ENCODE measurements at places on chromosomes 12 and 14. TPM values are rescaled to one million over a fixed set of nuclear protein-coding genes. Genes with fewer than 3 reads are reported as not detected.

DNA sequence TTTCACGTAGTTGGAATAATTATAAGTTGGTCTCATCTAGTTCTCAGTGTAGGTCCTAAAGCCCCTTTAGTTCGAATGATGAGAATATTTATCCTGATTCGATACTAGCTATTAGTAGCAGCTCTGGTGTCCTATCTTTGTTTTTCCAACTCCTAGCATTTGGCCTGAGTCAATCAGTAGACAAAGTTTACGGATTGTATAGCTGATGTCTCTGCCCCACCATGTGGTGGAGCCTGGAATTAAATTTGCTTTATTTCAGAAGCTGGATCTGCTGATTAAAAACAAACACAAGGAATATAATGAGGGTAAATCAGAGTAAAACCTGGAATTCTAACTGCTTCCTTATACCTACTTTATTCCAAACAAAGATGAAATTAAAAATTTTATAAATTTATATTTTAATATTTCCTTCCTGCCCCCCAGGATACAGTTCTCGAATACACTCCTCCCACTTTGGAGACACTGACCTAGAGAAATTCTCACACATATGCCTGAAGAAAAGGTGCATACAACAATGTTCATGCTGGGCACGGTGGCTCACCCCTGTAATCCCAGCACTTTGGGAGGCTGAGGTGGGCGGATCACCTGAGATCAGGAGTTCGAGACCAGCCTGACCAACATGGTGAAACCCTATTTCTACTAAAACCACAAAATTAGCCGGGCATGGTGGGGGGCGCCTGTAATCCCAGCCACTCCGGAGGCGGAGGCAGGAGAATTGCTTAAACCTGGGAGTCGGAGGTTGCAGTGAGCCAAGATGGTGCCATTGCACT is 7.6 kb upstream of the BRMS1L start:
- H3K27ac ChIP-seq, result no peak overlapping the region
- no peaks in the 10 kb centered on the region for H3K36me3 ChIP-seq
- H3K4me1 ChIP-seq, result peaks cover 6% of the 10 kb centered on the region
- DNase-seq, result no peak
- peaks cover 2% of the 10 kb centered on the region for H3K27me3 ChIP-seq
- no peak overlapping the region for H3K4me3 ChIP-seq

DNA sequence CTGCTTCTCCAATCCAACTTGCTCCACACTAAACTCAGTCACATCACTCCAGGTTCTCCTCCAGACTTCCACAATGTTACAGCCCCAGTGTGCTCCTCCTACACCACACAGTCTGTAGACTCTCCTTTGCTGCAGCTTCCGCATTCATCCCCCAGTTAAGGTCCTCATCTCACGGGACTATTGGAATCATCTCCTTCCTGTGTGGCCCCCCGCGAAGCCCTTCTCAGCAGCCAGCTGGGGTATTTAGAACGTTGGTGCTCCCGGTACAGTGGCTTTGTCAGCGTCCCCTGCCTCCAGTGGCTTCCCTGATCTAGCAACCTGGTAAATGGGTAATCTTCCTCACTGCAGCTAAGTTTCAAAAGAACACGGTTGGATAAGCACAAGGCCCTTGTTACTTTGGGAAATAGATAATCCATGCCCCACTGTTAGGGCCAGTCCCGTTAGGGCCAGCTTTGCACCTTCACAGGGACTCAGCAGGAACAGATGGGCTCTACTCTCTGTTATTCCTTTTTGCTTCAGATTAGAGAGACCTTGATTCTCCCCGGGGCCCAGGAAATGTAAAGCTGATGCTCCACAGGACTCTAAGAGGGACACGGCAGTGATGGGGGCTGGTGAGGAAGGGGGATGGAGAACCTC is 823 bp upstream of the TSPAN11 start:
- no peak for DNase-seq
- H3K27ac ChIP-seq, result no peak overlapping the region
- peaks cover 42% of the 10 kb centered on the region for H3K27me3 ChIP-seq
- no peaks in the 10 kb centered on the region for H3K36me3 ChIP-seq
- H3K4me1 ChIP-seq, result no peaks in the 10 kb centered on the region

- no peak for DNase-seq
- no peak overlapping the region for H3K27ac ChIP-seq
- H3K27me3 ChIP-seq, result no peaks in the 10 kb centered on the region
- no peak overlapping the region for H3K4me3 ChIP-seq
- H3K36me3 ChIP-seq, result no peaks in the 10 kb centered on the region
These were observed 843.2 kb downstream of the GALC start for GRCh38 chr14:87149583-87150354.

DNA sequence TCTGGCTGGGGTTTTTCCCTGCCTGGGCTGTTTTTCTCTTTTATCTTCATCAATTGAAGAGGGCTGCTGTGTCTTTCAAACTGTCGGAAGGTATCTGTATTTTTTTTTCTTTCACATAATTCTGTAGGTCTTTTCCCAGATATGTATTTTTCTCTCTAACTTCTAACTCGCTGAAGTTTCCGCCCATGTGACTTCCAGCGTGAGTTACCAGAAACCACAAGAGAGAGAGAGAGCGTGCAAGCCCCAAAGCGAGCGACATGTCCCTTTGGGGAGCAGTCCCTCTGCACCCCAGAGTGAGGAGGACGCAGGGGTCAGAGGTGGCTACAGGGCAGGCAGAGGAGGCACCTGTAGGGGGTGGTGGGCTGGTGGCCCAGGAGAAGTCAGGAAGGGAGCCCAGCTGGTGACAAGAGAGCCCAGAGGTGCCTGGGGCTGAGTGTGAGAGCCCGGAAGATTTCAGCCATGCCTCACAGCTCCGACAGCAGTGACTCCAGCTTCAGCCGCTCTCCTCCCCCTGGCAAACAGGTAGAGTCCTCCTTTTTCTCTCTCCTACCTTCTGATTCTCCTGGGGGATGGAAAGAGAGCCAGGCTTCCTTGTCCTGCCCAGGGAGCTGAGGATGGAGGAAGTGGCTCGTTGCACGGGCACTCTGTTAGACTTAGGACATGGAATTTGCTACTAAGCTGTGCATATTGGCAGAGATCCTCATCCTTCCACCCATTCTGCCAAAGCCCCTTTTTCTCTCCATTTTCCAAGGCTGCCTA is at the start of gene BATF:
BATF (plus strand) TSS at position 246 of the 759 bp plus-strand sequence; CDS start at position 460, 214 bp downstream.
- peak within 1 kb of the TSS; percentile 98 for H3K27ac ChIP-seq
- peak within 1 kb of the TSS; percentile 98 for H3K4me3 ChIP-seq
- peaks cover 30% of the 10 kb centered on the region for H3K36me3 ChIP-seq
- peaks cover 47% of the 10 kb centered on the region for H3K4me1 ChIP-seq
- DNase-seq, result peak; percentile 78
- no peaks in the 10 kb centered on the region for H3K27me3 ChIP-seq

DNA sequence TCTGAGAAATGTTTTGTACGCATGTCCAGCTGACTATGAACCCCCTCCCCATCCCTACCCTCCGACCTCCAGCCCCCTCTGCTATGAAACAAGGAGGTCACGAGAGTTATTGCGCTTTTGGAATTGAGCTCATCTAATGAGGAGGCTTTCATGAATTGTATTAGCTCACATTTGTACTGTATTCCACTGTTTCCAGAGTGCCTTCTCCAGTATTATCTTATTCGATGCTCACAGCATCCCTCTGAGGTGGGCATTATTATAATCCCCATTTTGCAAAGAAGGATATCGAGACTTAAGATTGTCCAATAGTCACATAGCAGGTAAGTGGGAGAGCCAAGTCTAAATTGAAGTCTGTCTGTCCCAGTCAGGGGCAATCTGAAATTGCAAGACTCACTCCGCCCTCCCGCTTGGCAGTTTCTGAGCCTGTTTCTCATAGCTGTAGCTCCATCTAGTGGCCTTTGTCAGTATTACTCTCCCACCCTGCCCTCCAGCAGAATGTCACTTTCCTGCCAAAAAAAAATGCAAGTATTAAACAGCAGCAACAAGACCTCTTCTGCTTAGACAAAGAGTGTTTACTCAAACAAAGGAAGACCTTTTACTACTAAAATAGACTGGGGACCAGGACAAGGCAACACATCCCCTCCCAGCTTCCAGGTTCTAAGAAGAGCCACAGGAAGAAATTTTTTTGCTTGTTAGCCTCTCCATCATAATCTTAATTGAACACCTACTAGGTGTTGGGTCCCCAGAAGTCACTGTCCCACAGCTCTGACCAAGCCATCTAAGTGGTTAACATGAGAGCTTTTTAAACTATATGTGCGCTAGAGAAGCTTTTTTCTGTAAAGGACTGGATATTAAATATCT is 48.6 kb upstream of the TMEM233 start:
- H3K4me3 ChIP-seq, result no peak overlapping the region
- DNase-seq, result peak; percentile 29
- peaks cover 7% of the 10 kb centered on the region for H3K27me3 ChIP-seq
- H3K36me3 ChIP-seq, result no peaks in the 10 kb centered on the region
- no peaks in the 10 kb centered on the region for H3K4me1 ChIP-seq
- H3K27ac ChIP-seq, result no peak overlapping the region

GRCh38 chr14:31560759-31561154 is 447 bp upstream of the NUBPL start:
- H3K4me3 ChIP-seq, result peak overlapping the region; percentile 88
- H3K27me3 ChIP-seq, result peaks cover 12% of the 10 kb centered on the region
- peaks cover 11% of the 10 kb centered on the region for H3K4me1 ChIP-seq
- DNase-seq, result no peak
- H3K36me3 ChIP-seq, result no peaks in the 10 kb centered on the region

GZMB gene
- total RNA-seq, result 217 TPM

DNA sequence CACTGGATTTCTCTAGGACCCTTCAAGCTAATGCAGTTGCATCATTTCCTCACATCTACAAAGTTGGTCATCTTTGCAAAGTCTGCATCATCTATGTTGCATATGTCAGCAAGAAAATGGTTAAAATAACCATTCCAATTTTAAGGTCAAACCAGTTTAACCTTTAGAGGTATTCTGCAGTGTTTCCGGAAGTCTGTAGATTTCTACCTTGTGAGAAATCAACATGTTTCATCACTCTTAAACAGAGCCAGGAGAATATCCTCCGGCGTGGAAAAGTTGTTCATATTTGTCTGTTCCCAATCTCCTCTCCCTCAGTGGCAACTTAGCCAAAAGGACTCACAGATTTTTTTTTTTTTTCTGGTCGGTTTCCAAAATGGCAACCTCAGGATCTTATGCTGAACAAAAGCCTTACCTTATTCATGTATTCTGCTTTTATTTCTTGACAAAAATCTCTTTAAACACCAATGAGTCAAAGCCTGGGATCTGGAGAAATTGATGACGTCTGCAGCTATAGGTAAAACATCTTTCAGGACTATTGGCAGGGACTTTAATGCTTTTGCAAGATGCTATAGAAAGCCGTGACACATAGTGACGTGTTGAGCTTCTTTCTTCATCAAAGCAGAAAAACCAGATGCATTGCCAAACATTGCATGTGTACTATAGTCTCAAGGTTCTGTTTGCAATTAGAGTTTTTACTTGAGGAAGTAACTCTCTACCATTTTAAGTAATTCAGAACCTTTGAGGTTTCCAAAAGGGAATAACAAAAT is 16.0 kb upstream of the CDK17 start:
- DNase-seq, result no peak
- no peaks in the 10 kb centered on the region for H3K27me3 ChIP-seq
- H3K27ac ChIP-seq, result no peak overlapping the region

DEGS2 gene
- 0.28 TPM for total RNA-seq

TBX5 gene
- total RNA-seq, result not detected

- no peaks in the 10 kb centered on the region for H3K27me3 ChIP-seq
- peak overlapping the region; percentile 94 for H3K4me3 ChIP-seq
- H3K4me1 ChIP-seq, result peaks cover 37% of the 10 kb centered on the region
These were observed 7.4 kb upstream of the TESPA1 start for GRCh38 chr12:54991991-54992375.

- H3K4me3 ChIP-seq, result peak overlapping the region; percentile 78
- peaks cover 61% of the 10 kb centered on the region for H3K4me1 ChIP-seq
- peaks cover 18% of the 10 kb centered on the region for H3K36me3 ChIP-seq
These were observed 2.2 kb downstream of the ASIC1 start for GRCh38 chr12:50059440-50060119.

GRCh38 chr12:3241621-3242020 is 164.4 kb downstream of the TSPAN9 start:
- H3K27me3 ChIP-seq, result peaks cover 2% of the 10 kb centered on the region
- no peak overlapping the region for H3K27ac ChIP-seq
- H3K36me3 ChIP-seq, result no peaks in the 10 kb centered on the region
- H3K4me3 ChIP-seq, result no peak overlapping the region
- no peaks in the 10 kb centered on the region for H3K4me1 ChIP-seq
- DNase-seq, result no peak

DNA sequence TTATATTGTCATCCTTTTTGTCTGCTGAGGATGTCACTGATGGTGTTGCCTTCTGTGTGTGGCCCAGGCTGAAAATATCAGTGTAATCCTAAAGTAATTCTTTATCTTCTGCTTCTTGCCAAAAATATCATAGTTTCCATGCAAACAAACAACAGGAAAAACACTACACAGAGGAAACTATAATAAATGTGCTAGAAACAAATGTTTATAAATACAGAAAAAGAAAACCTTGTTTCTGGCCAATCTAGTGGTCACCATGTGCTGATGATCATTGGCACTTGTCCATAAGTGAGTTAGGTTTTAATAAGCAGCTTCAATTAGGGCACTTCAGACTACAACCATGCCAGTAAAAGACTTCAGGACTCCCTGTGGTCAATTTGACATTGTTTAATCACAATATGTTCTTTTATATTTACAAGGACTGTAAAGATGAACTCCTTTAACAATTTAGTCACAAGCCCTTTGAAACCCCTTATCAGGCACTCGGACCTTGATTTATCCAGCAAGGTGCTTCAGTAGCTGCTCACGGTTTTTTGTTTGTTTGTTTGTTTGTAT is 124.8 kb downstream of the TMTC3 start:
- H3K27ac ChIP-seq, result no peak overlapping the region
- H3K4me3 ChIP-seq, result no peak overlapping the region

DNA sequence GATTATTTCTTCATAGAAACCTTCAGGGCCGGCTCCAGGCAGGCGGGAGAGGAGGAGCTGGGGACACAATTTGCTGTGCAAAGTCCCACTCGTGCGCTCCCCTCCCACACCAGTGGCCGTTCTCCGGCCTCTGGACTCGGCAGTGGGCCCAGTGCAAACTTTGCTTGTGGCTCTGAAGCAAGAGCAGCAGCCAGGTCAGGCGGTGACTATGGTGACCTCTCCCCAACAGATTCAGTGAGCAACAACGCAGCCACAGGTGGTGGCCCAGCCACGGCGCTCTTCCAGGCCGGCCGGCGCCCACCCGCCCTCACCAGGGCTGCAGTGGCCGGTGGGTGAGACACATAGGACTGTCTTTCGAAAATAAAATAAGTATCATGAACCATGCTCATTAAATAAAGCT is 29.5 kb downstream of the VPS37B start:
- H3K4me3 ChIP-seq, result no peak overlapping the region
- DNase-seq, result no peak
- H3K27me3 ChIP-seq, result no peaks in the 10 kb centered on the region
- H3K4me1 ChIP-seq, result peaks cover 6% of the 10 kb centered on the region

SIX4 gene
- 0.17 TPM for total RNA-seq

LMNTD1 gene
- total RNA-seq, result not detected

GRCh38 chr12:2259369-2259768 is 206.6 kb downstream of the CACNA1C start:
- no peaks in the 10 kb centered on the region for H3K36me3 ChIP-seq
- no peak overlapping the region for H3K27ac ChIP-seq
- no peak for DNase-seq

- no peaks in the 10 kb centered on the region for H3K27me3 ChIP-seq
- H3K4me1 ChIP-seq, result no peaks in the 10 kb centered on the region
- H3K4me3 ChIP-seq, result no peak overlapping the region
- no peaks in the 10 kb centered on the region for H3K36me3 ChIP-seq
- no peak overlapping the region for H3K27ac ChIP-seq
These were observed 40.1 kb downstream of the VWF start for GRCh38 chr12:6084261-6084968.

GRCh38 chr14:78612666-78613065 is 442.5 kb downstream of the NRXN3 start:
- DNase-seq, result no peak
- H3K4me3 ChIP-seq, result no peak overlapping the region
- H3K27me3 ChIP-seq, result peaks cover 4% of the 10 kb centered on the region

- H3K27me3 ChIP-seq, result no peaks in the 10 kb centered on the region
- DNase-seq, result no peak
- H3K27ac ChIP-seq, result no peak overlapping the region
- H3K4me1 ChIP-seq, result peaks cover 9% of the 10 kb centered on the region
- H3K4me3 ChIP-seq, result no peak overlapping the region
These were observed 18.8 kb upstream of the KRT78 start for GRCh38 chr12:52867642-52868041.

ACOT2 gene
- total RNA-seq, result 13.4 TPM

All from activated naive CD8-positive, alpha-beta T cell treated with anti-CD3 and anti-CD28 coated beads, Interleukin-2, amount 10 ng/mL, durations not matched to agents 7 days and 5 days (primary cell).